ENCODE measurements at places on chromosomes 1 and 21.

GRCh38 chr1:178941849-178942248 is 71.0 kb upstream of the ANGPTL1 start:
- DNase-seq: no peak

DNA sequence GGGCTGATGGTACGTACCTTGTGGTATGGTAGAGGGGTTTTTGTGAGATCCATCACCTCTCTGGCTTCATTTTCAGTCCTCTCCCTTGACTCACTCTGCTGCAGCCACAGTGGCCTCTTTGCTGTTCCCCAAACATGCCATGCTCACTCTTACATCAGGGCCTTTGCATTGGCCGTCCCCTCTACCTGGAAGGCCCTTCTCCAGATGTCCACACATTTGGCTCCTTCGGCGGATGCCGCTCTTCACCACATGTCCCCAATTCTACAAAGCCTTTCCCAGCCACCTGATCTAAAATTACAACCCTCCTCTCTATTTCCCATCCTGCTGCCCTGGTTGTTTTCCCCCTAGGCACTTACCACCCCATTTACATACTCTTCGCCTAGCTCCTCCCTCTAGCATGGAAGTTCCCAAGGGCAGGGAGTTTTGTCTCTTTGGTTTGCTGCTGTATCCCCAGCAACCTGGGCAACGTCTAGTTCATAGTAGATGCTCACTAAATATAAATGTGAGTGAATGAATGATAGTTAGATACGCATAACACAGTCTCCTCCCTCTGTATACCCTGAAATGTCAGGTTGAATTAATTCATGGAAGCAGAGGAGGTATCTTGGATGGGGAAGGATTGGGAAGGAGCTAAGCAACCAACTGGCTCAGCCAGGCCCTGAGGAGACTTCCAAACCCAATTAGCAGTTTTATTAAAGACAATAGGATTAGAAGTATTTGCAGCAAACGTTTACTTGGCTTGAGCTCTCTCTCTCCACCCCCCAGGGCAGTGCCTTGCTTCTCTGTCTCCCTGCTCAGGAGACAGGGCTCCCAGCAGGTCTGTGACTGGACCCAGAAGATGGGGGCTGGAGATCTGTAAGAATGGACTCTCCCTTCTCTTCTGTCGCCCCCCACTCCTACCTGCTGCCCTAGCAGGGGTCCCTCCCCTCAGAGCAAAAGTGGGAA is 264.2 kb downstream of the GRIK3 start:
- no peak for DNase-seq

- DNase-seq: no peak
Observed at GRCh38 chr1:116740296-116740695, 13.9 kb upstream of the CD2 start.

GRCh38 chr21:44965251-44966022 is 25.6 kb downstream of the SLX9 start:
- peak; percentile 69 for DNase-seq

- peak; percentile 33 for DNase-seq
Observed at GRCh38 chr1:216178281-216178680, 245.0 kb downstream of the USH2A start.

GRCh38 chr1:16131636-16132324 is 24.1 kb downstream of the EPHA2 start:
- no peak for DNase-seq

DNA sequence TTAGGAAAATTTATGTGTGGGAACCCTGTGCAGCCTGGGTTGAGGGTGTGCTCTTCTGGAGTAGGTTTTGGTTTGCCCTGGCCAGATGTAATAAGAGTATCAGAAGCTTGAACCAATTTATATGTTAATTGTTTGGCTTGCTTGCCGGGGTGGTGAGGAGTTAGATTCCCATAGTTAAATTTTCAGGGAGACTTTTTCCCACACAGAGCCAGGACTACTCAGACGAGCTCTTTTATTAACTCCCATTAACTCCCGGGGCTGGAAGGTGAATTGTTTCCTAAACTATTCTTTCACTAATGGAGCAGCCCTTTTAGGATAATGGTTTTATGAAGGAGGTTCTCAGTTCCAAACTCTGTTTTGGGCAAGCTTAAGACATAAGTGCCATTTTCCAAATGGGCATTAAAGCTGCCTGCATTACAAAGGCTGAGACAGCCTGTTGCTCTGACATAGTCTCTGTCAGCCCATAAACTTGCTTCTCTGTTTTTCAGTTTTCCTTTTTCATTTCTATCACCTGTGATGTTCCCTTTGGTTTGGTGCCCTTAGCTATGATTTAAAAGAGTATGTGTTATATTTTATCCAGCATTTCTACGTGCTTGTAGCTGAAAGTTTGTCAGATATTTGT is 18.0 kb upstream of the RAB3GAP2 start:
- DNase-seq: no peak

- no peak for DNase-seq
Observed at GRCh38 chr1:15808955-15809354, 1.5 kb upstream of the UQCRHL start.

- no peak for DNase-seq
Observed at GRCh38 chr1:244817415-244817894, 18.0 kb upstream of the COX20 start.

GRCh38 chr21:33578214-33578613 is 10.3 kb downstream of the DONSON start:
- DNase-seq: peak; percentile 83

- DNase-seq: no peak
Observed at GRCh38 chr1:10541286-10541685, 66.5 kb downstream of the PEX14 start.

- DNase-seq: no peak
Observed at GRCh38 chr1:53601867-53602775, 136.8 kb downstream of the GLIS1 start.

DNA sequence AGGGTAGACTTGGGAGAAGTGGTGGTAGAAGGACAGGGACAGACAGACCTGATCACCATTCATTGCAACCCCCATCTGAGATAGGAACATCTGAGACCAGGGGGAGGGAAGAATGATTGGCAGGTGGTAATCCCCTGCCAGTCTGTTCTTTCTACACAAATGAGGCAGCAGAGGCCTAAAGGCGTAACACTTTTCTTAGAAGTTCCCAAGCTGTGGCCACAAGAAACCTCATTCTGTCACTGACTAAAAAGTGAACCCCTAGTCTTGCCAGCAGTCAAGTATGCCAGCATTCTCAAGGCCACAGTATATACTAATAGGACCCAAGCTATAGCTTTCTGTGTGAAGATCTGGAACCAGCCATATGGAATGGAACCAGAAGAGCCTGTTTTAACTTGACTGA is 638.0 kb downstream of the KCNT2 start:
- DNase-seq: no peak

- no peak for DNase-seq
Observed at GRCh38 chr1:7616953-7617352, 154.1 kb upstream of the VAMP3 start.

GRCh38 chr1:156308078-156308477 is 9.0 kb upstream of the VHLL start:
- DNase-seq: peak; percentile 62

GRCh38 chr1:38452246-38452645 is 405.7 kb upstream of the POU3F1 start:
- no peak for DNase-seq

DNA sequence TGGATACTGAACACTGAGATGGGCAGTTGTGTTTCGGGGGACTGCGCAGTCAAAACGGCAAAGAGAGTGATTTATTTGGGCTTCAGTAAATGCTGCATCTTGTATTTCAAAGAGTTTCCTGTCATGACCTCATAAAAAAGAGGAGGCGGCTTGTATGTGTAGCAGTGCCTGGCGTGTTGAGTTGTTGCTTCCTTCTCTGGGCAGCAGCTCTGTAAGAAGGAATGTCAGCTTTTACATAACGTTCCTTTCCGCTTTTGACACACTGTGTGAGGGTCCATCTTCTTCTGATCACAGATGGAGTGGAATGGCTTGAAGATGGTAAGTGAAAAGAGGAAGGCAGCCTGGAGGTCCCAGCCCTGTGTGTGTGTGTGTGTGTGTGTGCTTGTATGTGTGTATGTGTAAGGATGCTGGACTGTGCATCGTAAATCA is 941 bp downstream of the ELAVL4 start:
- no peak for DNase-seq

GRCh38 chr1:15236321-15236721 is 10.7 kb upstream of the FHAD1 start:
- DNase-seq: peak; percentile 31

GRCh38 chr1:65527190-65527589 is 106.7 kb downstream of the LEPR start:
- peak; percentile 93 for DNase-seq

GRCh38 chr1:180842491-180843275 is 70.0 kb upstream of the KIAA1614 start:
- peak; percentile 60 for DNase-seq

DNA sequence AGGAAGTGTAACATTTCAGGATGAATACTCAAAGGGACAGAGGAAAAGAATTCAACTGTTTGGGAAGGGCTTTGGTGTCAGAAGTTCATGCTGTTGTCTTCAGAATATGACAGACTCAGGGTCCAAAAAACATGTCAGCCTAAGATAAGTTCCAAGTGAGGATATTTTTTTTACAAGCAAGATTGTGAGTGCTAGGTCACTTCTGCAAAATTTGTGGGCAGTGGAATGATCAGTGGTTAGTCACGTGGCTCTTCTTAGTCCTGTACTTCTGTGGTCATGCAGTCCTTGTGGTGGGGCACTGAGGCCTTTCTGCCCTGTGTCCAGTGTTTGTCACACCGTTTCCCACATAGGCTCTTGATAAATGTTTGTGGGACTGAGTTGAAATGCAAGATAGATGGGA is 5.2 kb downstream of the RGL1 start:
- peak; percentile 27 for DNase-seq

- DNase-seq: no peak
Observed at GRCh38 chr1:182714546-182714945, 30.2 kb upstream of the RGS8 start.

- no peak for DNase-seq
Observed at GRCh38 chr1:63046539-63046938, 262.6 kb downstream of the ATG4C start.

DNA sequence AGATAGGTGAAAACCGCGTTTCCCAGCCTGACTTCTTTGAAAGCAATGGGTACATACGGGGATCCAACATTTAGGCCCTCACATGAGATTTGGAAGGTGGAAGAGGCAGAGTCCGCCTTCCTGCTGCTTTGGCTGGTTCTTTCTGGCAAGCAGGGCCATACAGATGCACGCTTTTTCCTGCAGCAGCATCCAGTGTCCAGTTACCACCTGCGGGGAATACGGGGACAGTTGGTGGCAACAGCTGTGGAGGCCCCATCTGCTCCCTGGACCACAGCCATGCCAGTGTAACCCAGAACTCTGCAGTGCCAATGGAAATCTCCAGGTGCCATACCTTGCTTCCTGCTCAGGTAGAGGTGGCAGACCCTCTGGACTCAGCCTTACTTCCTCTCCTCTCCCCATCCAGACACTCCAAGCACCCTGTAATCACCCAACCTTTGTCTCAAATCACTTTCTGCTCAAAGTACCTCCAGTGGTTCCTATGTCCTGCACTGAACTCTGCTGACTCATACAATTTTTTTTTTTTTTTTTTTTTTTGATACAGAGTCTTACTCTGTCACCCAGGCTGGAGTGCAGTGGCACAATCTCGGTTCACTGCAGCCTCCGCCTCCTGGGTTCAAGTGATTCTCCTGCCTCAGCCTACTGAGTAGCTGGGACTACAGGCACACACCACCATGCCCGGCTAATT is 68.3 kb downstream of the SLC16A1 start:
- peak; percentile 33 for DNase-seq

GRCh38 chr1:214588963-214589597 is 13.9 kb upstream of the CENPF start:
- DNase-seq: no peak

- no peak for DNase-seq
Observed at GRCh38 chr21:46636550-46637285, 1.2 kb downstream of the PRMT2 start.

DNA sequence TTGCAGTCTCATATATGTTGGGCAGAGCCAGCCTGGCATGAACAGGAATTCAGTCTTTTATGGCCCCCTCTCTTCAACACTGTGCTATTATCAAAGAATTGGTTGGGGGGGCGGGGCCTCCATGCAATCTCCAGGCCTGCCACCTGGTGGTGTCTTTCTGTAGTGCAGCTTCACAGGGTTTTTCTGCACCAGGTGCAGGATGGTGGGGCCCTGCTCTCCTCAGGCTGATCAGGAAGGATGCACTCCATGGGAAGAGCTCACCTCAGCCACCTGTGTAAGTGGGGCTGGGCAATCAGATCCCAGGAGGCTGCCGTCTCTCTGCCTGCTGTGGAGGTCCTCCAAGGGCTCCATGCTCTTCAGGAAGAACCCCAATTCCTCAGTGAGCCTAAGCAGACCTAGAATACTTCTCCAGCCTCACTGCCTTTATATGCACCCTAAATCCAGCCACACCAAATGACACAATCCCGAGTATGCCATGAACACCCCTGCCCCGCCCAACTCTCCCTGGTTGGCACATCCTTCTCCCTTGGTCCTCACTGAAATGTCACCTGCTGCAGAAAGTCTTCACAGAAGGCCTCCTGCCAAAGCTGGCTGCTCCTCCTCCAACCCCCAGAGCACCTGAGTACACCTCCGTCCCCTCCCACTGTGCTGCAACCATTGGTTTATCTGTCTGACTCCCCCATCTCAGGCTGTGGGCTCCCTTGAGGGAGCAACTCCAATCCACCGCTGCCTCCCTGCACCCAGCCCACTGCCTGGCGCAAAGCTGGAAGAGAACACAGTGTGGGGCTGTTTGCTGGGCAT is 16.5 kb downstream of the STK40 start:
- peak; percentile 73 for DNase-seq

GRCh38 chr1:228747301-228747935 is 12.1 kb downstream of the RHOU start:
- DNase-seq: no peak

- DNase-seq: no peak
Observed at GRCh38 chr1:105138458-105138893, 1388.8 kb downstream of the AMY1C start.

DNA sequence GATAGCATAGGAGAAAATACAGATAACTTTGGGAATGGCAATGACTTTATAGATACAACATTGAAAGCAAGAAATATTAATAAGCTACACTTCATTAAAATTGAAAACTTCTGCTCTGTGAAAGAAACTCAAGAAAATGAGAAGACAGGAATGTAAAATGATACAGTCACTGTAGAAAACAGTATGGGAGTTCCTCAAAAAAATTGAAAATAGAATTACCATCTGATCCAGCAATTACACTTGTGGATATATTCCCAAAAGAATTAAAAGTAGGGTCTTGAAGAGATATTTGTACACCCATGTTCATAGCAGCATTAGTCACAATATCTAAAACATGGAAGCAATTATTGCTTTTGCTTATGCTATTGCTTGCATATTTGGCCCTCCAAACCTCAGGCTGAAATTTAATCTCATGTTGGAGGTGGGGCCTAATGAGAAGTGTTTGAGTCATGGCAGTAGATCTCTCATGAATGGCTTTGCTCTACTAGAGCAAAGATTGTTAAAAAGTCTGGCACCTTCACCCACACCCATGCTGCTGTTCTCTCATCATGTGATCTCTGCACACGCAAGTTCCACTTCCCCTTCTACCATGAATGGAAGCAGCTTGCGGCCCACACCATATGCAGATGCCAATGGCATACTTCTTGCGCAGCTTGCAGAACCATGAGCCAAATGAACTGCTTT is 15.3 kb upstream of the AHCYL1 start:
- DNase-seq: peak; percentile 80

- DNase-seq: no peak
Observed at GRCh38 chr1:165537356-165538109, 6.3 kb upstream of the LRRC52 start.

- peak; percentile 76 for DNase-seq
Observed at GRCh38 chr1:84146411-84147032, 2.5 kb downstream of the PRKACB start.
